ENCODE measurements at places on chromosomes 6 and 20. TPM values are rescaled to one million over a fixed set of nuclear protein-coding genes. Genes with fewer than 3 reads are reported as not detected.

Gene SOX12
- total RNA-seq: 11.1 TPM

Gene FKBP5
- 27.1 TPM for total RNA-seq

Gene BEND6
- not detected for total RNA-seq

Gene KCNK16
- total RNA-seq: not detected

Gene TMC2
- total RNA-seq: not detected

Gene DDO
- total RNA-seq: not detected

Gene BFSP1
- total RNA-seq: 0.14 TPM

Gene TFAP2D
- total RNA-seq: not detected

Gene HLA-DQB1
- 30.6 TPM for total RNA-seq

Gene LY6G6D
- not detected for total RNA-seq

Gene ZSCAN23
- total RNA-seq: not detected

Gene NOX3
- not detected for total RNA-seq

Gene MUC22
- total RNA-seq: not detected

Data from CD8-positive, alpha-beta T cell (primary cell).